Caki2 (cell line): ENCODE measurements at places on chromosomes 1 and 21.

- DNase-seq = no peak
Measured at GRCh38 chr1:37817481-37817880, 9.5 kb upstream of the YRDC start.

GRCh38 chr1:208203848-208204609, 40.2 kb downstream of the PLXNA2 start:
- no peak for DNase-seq

- no peak for DNase-seq
Measured at GRCh38 chr1:111911061-111911460, 78.4 kb downstream of the KCND3 start.

DNA sequence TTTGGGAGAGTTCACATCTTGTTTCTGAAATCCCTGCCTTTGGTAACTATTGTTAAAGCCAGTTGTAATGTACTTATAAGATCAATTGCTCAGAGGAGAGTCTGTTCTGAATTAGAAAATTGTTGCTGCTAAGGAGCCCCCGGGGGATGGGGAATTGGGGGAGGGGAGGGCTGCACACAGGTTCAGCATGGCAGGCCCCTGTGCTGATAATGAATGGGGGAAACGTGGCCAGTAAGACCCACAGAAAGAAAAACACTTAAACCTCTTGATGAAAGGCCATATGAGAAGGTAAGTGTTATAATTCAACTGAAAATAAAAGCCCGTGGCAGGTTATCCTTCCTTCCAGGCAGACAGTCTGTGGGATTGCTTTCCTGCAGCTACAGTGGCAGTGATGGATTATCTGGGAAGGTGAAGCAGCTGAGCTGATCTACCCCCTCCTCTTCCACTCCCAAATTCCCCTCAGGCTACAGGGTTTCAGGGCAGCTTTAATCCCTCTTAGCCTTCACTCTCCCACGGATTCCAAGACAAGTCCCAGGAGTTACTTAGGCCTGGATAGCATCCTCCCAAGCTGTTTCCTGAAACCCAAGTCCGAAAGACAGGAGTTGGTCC, 398.8 kb downstream of the TBX15 start:
- DNase-seq = no peak

GRCh38 chr1:93671099-93671621, 10.5 kb downstream of the BCAR3 start:
- DNase-seq = no peak

- no peak for DNase-seq
Measured at GRCh38 chr1:197725044-197725443, 50.2 kb downstream of the DENND1B start.

DNA sequence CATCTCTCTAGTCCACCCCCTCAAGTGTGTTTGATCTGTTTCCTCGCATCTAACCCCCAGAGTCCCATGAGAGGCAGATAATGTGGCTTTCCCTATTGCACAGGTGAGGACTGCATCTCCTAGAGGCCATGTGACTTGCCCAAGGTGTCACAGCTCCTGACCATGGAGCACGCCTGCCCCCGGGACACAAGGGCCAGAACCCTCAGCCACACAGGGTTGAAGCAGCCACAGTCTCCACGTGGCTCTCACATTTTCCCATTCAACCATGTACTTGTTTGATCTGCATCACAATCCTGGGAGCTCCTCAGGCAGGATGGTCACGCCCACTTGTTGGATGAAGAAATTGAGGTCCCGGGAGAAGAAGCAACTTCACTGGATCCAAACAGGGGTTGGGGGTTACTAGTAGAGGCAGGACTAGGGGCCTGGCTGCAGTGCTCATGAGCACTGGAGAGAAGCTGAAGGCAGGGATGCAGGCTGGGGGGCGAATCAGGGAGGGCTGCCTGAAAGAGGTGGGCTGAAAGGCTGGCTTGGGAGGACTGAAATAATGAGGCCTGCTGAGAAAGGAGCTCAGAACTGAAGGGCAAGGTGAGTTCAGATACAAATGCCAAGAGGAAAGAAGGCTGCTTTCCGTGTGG, 207.9 kb downstream of the PTPRU start:
- DNase-seq = no peak

DNA sequence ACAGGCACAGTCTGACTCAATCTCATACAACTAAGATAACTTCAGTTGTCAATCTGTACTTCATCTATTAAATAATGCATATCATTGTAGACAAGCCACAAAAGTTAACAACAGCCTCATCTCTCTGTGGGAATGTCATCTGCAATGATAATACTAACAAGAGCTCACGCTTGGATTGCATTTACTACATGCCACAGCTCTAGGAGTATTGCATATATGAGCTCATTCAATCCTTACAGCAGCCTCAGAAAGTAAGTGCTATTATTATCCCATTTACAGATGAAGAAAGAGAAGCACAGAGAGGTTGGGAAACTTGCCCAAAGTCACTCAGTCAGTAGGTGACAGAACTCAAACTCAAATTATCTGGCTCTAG, 105.7 kb upstream of the GUCA2B start:
- DNase-seq = no peak

DNA sequence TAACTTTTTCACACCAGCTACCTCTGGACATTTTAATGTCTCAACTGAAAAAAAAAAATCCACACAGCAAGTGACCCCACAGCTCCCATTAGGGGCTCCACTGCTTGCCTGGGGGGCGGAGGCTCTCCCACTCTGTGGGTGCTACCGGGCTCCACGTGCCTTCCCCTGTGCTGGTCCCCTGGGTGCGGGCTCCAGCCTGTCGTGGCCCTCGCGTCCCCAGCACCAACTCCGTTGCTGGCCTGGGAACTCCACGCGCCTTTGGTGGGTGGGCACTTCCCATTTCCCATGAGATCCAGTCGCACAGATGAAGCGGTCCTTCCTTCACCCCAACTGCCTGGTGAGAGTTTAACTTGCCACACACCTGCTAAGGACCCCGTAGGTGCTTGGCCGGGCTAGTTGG, 27.1 kb upstream of the GPR153 start:
- DNase-seq = no peak

GRCh38 chr1:187001198-187001889, 172.6 kb downstream of the PLA2G4A start:
- no peak for DNase-seq

DNA sequence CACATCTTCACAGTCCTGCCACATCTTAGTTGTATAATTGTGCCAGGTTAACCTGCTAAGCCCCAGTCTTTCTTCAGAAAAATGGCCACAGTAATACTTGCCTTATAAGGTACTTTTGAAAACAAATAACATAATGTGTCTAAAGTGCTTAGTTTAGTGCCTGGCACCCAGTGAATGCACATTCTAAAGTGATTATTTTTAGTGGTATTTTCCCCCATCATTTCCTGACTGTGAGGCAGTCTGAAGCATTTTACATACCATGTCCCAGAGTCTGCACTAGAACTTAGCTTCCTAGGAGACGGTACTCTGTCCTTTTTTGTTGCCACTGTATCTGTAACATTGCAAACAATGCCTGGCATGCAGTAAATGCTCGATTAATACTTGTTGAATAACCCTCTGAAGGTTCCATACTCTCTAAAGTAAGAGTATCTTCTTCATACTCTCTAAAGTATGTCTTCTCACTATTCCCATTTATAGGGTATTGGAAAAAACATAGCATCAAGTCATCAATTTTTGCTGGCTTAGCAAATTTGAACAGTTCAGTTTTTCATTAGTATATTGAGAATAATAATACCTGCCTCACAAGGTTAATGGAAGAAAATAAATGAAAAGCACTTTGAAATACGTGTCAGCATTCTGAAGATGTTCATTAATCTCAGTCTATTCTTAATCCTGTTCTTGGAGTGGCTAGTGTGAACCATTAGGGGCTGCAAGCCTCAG, 43.7 kb downstream of the FMO3 start:
- no peak for DNase-seq

DNA sequence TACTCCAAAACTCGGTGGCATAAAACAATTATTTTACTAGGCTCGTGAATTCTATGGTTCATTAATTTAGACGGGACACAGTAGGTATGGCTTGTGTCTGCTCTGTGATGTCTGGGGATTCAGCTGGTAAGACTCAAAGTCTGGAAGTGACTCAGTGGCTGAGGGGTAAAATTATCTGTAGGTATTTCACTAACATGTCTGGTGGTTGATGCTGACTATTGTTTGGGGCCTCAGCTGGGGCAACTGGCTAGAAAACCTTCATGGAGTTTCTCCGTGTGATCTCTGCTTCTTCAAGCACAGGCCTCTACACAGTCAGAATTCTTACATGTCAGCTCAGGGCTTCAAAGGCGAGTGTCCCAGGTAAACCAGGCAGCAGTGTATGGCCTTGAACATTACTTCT, 41.2 kb upstream of the KLF17 start:
- DNase-seq = no peak

DNA sequence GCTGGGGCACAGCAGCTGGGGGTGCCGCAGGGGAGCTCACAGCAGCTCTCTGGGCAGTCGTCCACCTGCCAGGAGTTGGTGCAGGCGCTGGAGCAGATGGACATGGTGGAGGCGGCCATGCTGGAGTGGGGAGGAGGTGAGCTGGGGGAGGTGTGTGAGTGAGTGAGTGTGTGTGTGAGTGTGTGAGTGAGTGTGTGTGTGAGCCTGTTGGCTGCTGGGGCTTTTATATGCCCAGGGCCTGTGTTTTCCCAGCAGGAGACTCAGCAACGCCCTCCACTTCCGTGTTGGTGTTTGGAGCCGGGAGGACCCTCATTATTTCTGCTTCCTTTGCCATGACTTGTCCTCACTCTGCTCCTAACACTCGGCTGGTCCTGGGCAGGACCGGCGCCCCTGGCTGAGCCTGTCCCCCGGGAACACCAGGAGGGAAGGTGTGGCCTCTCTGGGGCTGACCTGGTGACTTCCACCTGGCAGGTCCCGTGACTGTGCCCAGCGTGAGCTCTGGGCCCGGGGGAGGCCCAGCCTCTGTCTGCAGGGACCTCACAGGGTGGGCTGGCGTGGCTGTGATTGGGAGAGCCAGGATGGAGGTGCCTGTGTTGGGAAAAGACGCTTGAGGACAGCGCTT, at the start of gene KRTAP10-2:
Gene KRTAP10-2 (minus strand): TSS at position 166 of the 622 bp plus-strand sequence. CDS start 47 bp downstream, at position 119.
- DNase-seq = no peak

GRCh38 chr1:155166051-155166470, 7.0 kb downstream of the KRTCAP2 start:
- no peak for DNase-seq

DNA sequence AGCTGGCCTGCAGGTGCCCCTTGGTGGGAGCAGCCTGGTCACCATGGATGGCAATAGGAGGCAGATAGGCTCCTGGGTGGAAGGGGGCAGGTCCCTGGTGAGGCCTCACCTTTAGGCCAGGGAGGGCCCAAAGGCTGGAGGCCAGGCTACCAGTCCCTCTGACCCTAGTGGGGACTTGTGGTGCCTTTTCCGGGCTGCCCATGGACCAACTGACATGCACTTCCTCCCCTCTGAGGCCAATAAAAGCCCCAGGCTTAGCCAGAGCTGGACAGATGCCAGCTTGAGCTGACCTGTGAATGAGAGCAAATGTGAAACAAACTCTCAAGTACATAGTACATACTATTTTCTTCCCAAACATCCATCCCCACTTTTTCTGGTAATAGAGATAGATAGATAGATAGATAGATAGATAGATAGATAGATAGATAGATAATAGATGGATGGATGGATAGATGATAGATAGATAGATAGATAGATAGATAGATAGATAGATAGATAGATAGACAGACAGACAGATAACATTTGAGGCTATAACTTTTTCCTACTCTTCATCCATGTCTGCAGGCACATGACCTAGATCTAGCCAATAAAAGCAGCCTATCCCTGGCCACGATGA, 9.2 kb upstream of the CTTNBP2NL start:
- no peak for DNase-seq

DNA sequence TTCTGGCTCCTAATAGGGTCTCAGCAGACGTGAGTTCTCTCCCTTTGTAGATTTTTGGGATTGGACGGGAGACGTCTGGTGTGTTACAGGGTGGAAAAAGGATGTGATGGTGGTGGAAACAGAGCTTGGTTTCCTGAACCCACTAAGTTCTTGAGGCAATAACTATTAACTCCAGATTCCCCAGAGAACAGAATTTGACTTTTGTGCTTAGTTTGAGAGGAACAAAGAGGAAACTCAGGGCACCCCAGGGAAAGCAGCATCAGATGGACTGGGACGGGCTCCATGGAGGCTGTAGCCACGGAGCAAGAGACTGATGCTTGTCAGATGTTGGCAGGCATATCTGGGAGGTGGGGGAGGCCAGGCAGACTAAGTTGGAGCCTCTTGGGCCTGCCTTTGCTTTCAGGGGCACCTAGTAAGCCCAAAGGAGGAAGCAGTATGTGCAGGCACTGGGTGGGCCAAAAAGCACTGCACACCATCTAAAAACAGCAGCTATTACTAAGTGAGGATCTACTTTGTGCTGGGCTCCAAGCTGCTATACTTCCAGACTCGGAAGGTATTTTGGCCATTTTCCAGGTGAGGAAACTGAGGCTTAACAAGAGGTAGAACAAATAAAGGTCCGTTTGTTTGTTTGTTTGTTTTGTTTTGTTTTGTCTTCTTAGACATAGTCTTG, 66.9 kb downstream of the EPHB2 start:
- DNase-seq = no peak

DNA sequence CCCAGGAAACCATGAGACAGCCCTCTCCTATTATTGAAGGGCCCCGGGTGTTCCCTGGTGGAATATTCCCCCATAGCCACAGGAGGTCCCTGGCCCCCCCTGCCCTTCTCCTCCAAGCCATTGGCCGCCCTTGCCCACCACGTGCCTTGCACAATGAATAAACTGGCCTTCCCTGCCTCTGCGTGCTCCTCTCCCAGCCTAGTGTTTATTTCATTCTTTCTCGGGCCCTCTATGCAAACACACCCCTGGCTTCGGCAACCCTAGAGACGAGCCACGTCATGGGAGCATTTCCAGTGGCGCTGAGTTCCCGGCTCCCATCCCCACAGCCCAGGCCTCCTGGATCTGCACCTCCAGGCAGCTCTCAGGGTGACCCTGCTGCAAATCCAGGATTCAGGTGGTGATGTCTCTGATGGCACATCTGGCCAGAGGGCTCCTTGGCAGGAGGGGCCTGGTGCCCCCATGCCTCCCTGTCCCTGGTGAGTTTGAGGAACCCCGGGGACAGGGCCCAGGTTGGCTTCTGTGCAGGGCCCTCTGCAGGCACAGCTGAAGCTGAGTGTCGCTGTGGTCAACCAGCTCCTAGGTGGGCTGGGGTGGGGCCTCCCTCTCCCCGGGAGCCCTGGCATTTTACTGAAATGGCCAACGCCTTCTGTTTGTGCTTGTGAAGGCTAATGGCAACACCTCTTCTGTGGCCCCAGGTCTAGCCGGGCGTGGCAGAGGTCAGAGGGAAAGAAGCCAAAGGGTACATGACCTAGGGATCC, 6.2 kb downstream of the KRTAP10-12 start:
- no peak for DNase-seq

DNA sequence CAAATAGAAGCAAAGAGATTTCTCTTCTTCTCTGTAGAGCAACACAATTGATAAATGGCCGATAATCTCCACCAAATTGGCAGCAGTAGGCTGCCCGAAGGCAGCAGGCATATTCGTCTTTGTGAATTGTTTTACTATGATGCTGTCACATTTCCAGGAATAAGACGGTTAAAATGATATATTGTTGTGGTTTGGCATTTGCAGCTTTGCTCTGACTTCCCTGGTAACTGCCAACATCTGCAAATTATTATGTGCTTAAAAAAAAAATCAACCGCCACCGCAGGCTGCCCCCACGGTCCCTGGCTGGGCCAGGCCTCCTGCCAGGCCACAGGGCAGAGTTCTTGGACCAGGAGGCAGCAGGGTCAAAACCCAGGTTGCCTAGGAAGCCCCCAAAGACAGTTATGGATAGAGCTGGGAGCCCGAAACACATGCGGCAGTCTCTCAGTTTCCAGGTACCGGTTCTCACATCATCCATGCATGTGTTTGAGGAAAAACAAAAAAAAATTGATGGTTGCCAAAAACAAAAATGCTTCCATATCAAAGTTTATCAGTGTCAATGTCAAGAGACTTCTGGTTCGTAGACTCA, 179.3 kb downstream of the ETS2 start:
- no peak for DNase-seq

- no peak for DNase-seq
Measured at GRCh38 chr1:243923292-243924171, 73.5 kb upstream of the AKT3 start.
